Purkinje cell (primary cell): ENCODE measurements at places on chromosomes 12 and 14. TPM values are rescaled to one million over a fixed set of nuclear protein-coding genes. Genes with fewer than 3 reads are reported as not detected.

Gene SMCO3
- polyA plus RNA-seq, result not detected in 2 replicates

Gene CLEC4A
- 1.2 and 3.8 TPM in 2 replicates for polyA plus RNA-seq

Gene MIP
- polyA plus RNA-seq, result 0.51 TPM in 1 of 2 replicates, not detected in the other

Gene SELPLG
- polyA plus RNA-seq, result not detected in 2 replicates

Gene KRT6C
- polyA plus RNA-seq, result not detected in 2 replicates

Gene ARL6IP4
- 11.9 and 23.7 TPM in 2 replicates for polyA plus RNA-seq

Gene AJUBA
- polyA plus RNA-seq, result 4.1 and 8.8 TPM in 2 replicates

Gene SRRM4
- 3.3 and 4.1 TPM in 2 replicates for polyA plus RNA-seq

Gene ACYP1
- polyA plus RNA-seq, result 247 and 252 TPM in 2 replicates

Gene SLC6A15
- polyA plus RNA-seq, result 72.8 and 75.1 TPM in 2 replicates

Gene IPO4
- 11.9 and 14.7 TPM in 2 replicates for polyA plus RNA-seq

Gene NPC2
- 81.6 and 104 TPM in 2 replicates for polyA plus RNA-seq

Gene APOLD1
- polyA plus RNA-seq, result 1.4 and 2.1 TPM in 2 replicates

Gene EPYC
- not detected in 2 replicates for polyA plus RNA-seq

Gene IRF9
- polyA plus RNA-seq, result 5.3 and 7.2 TPM in 2 replicates

Gene SLC4A8
- polyA plus RNA-seq, result 41.2 and 41.7 TPM in 2 replicates

Gene HOXC10
- not detected in 2 replicates for polyA plus RNA-seq

Gene SERPINA12
- not detected in 2 replicates for polyA plus RNA-seq

Gene TAS2R30
- 0.32 and 0.52 TPM in 2 replicates for polyA plus RNA-seq

Gene DENND5B
- 30.1 and 32.0 TPM in 2 replicates for polyA plus RNA-seq

Gene AMN
- polyA plus RNA-seq, result not detected in 2 replicates

Gene GNB3
- 0.29 and 1.1 TPM in 2 replicates for polyA plus RNA-seq

Gene ASB2
- not detected in 2 replicates for polyA plus RNA-seq

Gene TAS2R8
- polyA plus RNA-seq, result not detected in 2 replicates

Gene SOAT2
- not detected in 2 replicates for polyA plus RNA-seq

Gene XRCC3
- not detected in 2 replicates for polyA plus RNA-seq

Gene ZDHHC22
- 0.71 and 3.5 TPM in 2 replicates for polyA plus RNA-seq

Gene KLRB1
- 0.23 TPM in 1 of 2 replicates, not detected in the other for polyA plus RNA-seq
